ENCODE measurements at places on chromosomes 1 and 21.

DNA sequence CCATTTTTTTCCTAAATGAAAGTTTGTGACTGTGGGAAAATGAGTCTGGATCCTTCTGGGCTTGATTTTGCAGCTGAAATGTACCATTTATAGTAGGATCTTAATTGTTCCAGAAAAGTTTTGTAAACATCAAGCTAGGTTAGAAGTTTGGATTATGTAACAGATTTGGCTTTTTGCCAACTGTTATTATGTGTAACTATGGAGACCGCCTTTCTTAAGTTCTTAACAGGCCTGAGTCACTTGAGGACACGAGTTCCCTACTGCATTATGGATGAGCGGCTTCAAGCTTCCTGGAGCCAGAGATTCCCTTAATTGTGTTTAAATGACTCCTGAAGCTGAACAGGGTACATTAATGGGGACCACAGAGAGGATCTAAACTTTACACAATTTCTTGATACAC is 22.2 kb downstream of the SLC25A33 start:
- DNase-seq: no peak

- no peak for DNase-seq
These were observed 19.2 kb upstream of the TRAF3IP3 start for GRCh38 chr1:209736490-209737117.

DNA sequence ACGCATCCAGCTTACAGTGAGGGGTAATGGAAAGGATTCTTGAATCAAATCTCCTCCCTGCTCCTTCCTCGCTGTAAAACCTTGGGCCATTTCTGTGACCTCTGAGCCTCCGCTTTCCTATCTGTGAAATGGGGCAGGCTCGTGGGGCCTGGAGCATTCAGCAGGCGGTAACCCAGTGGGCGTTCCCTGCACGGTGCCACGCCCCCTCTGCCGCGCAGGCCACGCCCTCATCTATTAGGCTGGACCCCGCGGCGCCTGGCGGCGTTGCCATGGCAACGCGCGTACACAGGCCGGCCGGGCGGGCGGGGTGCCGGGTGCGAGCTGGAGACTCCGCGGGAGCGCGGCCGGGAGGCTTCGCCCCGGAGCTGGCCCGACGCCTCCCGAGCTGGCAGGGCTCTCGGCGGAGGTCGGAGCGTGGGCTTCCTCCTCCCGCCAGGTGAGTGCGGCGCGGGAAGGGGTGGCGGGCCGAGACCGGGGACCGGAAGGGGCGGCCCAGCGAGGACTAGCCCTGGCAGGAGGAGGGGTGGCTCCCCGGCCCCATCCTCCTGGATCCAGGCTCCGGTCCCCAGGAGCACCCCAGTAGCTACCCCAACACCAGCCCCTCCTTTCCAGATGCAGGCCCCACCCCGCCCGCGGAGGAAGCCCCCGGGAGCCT is at the start of gene FHAD1:
FHAD1 (plus strand) TSS at position 264 of the 655 bp plus-strand sequence. CDS start 4,562 bp downstream, outside the sequence.
- peak; percentile 46 for DNase-seq

GRCh38 chr1:33176362-33176850 is 5.4 kb downstream of the TRIM62 start:
- no peak for DNase-seq

DNA sequence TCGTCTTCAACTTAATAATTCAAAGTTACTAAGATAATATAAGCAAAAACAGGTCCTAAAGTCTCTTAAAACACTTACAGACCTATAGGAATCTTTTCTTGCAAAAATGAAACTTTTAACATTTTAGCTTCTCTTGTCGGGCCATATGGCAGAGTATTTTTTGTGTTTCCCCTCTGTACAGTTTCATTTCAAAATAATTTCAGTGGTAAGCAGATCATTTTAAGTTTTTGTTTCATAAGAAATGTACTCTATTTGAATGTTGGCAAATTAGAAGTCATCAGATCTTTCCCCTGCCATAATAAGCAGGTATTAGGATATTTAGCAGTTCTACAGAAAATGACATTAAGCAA is 37.9 kb downstream of the RGL1 start:
- DNase-seq: no peak

- DNase-seq: no peak
These were observed 15.9 kb upstream of the PRDM15 start for GRCh38 chr21:41894922-41895557.

GRCh38 chr1:1630191-1630964 is 1.6 kb upstream of the MMP23B start:
- peak; percentile 88 for DNase-seq

DNA sequence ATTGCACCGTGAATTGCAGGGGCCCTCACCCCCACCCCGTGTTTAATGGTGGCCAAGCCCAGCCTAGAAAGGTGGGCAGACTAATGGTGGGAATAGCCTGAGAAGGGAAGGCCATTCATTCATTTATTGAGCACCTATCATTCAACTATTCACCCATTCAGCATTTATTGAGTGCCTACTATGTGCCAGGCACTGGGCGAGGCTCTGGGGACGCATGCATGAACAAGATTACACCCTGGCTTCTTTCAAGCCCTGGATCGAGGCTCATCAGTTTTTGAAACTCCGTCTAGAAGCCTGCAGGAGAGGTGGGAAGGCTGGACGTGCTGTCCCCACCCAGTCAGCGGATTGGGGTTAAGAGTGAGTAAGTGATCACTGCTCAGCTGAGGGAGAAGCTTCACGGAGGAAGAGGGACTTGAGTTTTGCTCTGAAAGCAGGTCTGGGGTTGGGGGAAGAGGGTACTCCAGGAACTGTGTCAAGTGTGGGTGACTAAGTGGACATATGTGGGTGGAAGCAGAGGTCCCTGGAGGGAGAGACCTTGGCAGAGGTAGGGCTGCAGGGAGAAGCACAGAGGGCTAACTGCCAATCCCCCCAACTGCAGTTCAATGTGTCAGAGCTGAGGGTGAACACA is 35.6 kb downstream of the MEF2D start:
- no peak for DNase-seq

DNA sequence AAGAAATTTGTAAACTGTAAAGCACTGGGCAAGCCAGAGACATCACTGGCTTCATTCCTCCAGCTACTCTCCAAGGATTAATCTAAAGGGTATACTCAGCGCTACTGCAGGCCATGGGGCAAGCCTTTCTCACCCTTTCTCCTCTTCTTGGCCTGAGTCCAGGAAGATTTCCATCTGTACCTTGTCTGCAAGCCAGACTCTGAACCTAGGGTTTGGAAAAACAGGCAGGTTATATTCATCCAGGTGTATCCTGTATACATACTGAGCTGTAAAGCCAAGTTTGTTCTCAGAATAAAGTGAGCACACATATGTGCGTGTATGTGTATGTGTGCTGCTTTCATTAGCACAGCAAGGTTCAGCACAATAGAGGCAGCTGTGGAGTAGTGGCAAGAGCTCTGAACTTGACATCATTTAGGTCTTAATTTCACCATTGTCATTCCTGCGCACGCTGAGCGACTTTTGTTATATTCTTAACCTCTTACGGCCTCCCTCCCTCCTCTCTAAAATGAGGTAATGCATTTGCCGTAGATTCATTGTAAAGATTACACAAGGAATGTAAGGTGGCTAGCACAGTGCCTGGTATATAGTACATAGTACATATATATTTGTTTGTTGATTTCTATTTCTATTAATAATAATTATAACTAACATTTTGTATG is 128.1 kb upstream of the JUN start:
- no peak for DNase-seq

DNA sequence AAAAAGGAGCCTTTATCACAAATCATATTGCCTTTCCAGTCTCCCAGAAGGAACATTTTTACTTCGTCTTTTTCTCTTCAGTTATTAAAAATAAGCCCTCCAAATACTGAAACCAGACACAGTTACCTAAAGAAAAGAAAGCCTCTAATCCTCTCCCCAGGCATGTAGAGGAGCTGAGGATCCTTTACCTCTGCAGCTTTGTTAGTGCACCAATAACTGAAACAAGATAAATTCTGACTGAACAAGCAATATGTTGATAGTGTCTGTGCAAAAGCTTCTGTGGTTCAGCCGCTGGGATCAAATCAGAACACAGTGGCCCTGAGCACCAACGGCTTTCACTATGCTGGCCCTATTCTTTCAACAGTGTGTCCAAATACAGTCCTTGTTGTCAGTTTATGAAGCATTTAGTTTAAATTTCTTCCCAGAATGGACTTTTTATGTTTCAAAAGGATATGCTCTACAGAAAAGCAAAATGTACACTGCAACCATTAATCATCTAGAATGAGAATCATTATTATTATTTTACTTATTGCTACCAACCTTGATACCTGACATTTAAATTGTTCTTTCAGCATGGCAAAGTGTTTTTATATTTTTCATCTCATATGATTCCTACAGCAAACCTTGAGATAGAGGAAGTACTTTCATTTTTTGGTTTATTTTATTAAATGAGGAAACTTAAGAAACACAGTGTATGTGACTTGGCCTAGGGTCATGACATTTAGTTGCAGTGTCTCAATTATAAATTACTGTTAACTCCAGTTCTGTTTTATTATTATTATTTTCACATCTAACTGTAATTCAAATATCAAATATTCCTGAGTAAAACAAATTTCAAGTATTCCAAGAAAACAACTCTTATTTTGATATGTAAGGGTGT is 217.9 kb downstream of the NEGR1 start:
- DNase-seq: no peak

GRCh38 chr1:216945538-216946080 is 222.4 kb upstream of the ESRRG start:
- no peak for DNase-seq

DNA sequence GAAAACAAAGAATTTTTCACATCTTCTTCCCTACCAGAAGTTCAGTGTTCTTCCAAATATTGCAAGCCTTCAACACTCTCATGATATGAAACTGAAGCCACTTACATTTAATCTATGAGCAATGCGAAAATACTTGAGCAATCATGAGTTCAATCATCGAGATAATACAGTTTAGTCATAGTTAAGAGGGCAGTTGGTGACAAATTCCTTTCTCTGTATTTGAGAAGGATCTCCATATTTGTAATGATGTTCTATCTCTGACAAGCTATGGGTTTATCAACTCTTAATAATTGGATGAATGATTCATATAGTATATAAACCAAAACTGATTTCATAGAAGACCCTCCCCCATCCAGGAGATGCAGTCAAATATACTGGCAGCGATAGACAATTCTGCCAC is 29.7 kb upstream of the PYHIN1 start:
- no peak for DNase-seq

- DNase-seq: no peak
These were observed 915 bp downstream of the CDC20 start for GRCh38 chr1:43359696-43360095.

DNA sequence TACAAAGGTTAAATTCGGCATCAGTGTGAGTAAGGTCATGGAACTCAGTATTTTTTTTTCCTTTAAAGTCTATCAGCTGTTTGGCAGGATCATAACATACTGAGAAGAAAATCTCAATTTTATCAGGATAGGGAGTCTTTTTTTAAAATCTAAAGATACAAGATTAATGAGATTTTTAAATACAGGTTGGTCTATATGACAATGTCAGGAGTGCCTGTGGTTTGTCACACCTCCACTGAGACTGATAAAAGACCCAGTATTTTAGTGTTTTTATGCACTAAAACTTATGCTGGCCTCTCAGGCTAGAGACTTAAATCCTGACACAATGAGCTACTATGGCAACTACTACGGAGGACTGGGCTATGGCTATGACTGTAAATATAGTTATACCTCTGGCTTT is at the start of gene KRTAP20-3:
KRTAP20-3 (plus strand) TSS at position 301 of the 400 bp plus-strand sequence.
- no peak for DNase-seq

DNA sequence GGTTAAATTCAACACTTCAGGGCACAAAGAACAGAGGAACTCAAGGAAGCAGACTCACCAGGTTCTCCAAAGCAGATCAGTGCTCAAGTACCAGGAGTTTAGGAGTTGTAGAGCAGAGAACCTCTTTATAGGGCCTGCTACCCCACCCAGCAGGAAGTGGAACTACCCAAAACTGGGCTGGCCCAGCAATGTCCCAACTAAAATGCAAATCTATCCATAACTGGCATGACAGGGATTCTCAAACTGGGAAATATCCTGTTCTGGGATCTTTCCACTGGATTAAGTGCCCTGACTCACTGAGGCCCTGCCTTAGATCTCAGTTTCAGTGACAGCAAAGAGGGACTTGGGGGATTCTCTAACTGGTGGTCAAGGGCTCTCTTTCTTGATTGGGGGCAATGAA is at the start of gene SPRR2E:
SPRR2E (minus strand) TSS at position 101 of the 400 bp plus-strand sequence. CDS start 775 bp downstream, outside the sequence.
- no peak for DNase-seq

- DNase-seq: no peak
These were observed 85.9 kb downstream of the TYW3 start for GRCh38 chr1:74818661-74819456.

DNA sequence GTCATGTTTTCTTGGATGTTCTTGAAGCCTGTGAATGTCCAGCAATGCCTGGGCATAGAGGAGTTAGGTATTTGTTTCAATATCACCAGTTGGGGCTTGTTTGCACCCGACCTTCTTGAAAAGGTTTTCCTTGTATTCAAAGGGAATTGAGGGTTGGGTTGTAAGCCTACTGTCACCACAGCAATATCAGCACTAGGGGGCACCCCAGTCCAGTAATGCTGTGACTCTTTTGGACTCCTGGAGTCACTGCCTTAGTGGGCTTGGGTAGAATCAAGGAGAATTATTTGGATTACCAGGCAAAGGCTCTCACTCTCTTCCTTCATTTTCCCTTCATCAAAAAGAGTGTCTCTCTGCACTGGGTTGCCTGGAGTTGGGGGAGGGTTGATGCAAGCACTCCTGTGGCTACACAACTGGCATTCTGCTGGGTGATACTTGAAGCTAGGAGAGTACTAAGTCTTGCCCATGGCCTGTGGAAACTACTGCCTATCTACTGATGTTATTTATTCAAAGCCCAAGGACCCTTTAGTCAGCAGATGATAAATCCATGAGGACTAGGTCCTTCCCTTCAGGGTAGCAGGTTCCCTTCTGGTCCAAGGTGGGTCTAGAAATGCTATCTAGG is 34.5 kb downstream of the OR10R2 start:
- peak; percentile 60 for DNase-seq

- no peak for DNase-seq
These were observed 271.8 kb downstream of the RRAGC start for GRCh38 chr1:38587766-38588165.

- no peak for DNase-seq
These were observed 91.9 kb downstream of the PLD5 start for GRCh38 chr1:242432491-242433095.

DNA sequence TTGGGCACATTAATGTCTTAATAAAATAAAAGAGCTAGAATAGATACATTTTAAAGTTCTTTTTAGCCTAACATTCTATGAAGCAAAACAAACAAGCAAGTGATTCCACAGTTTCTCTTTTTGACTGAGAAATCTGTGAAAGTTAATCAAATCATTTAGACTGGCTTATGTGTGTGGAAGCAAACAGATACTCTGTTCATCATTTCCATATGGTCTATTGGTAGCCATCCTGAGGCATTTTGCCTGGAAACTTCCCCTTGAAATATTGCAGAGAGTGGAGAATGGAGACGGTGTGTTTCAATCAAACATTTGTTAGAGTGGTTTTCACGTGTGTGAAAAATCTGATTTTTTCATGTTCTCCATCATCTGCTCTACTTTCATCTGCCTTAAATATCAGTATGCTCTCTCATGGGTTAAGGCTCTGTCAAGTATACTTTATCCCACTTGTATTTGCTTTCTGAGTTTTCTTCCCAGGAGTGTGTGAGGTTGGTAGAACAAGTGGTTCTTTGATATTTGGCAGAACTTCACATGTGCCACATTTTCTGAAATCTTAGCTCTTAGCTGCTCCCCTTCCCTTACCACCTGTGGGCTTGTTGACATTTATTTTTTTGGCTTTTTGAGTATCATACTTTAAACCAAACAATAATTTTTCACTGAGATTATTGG is 139.1 kb upstream of the PTGFR start:
- DNase-seq: no peak

GRCh38 chr1:112507336-112507735 is 1.4 kb upstream of the WNT2B start:
- no peak for DNase-seq

All from stimulated activated CD4-positive, alpha-beta T cell treated with anti-CD3 and anti-CD28 coated beads, Interleukin-2, amount 100 ng/mL, for 24 hours (primary cell).